Activated T-cell treated with anti-CD3 and anti-CD28 coated beads for 4 hours (primary cell): ENCODE measurements at places on chromosomes 2 and 18.

DNA sequence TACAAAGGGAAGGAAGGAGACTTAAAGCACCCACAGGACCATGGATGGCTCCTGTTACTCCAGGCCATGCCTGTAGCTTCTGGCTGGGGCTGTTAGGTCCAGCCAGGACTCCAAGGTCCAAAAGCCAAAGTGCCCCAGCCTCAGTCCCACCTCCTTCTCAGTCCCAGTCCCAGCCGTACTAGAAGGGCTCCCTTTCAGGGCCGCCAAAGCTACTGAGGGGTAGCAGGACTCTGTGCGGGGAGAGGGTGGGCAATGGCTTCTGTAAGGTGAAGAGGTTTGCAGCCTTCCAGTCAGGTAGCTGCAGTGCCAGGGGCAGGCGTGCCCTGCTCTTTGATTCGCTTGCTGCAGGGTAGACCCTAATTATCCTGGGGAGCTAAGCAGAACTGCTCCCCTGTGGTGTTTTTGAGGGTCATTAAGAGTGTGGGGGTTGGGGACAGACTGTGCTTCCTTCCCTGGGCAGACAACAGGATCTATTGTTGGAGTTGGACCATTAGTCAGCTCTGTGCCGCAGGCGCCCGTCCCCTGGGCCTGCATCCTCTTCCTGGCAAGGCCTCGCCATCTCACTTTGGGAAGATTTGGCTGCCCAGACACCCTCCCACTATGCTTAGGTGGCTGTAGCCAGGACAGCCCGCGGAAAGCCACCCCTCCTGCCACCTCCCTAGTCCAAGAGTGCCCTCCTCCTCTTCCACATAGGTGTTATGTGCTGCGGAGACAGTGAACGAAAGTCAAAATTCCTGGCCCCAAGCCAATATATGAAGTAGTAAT, 118.8 kb downstream of the ZBTB7C start:
- no peak for DNase-seq

GRCh38 chr2:48617618-48618017, at the start of gene GTF2A1L:
TSS of gene GTF2A1L (plus strand) at chr2:48617856. CDS start at chr2:48617875, 19 bp downstream.
- no peak for DNase-seq

DNA sequence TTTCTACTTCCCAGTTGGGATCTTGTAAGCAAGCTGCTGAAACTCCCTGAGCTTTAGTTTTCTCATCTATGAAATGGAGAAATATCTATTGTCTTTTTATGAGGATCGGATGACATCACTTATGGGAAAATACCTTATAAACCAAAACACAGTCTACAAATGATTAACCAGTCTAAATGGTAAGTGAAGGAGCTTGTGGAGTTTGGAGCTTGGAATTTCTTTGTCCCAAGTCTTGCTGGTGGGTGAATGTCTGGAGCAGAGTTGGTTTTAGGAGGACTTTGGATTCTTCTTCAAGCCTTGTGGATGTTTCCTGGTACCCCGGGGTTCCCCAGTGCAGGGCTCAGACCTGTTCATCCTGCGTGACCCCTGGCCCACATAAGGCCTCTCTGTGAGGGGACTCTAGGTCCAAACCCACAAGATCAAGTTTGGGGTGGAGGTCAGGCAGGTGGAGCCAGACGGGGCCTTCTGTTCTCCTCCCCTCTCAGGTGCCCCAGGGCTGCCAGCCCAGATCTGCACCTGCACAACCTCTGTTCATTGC, 43.2 kb downstream of the FOSL2 start:
- DNase-seq: no peak

DNA sequence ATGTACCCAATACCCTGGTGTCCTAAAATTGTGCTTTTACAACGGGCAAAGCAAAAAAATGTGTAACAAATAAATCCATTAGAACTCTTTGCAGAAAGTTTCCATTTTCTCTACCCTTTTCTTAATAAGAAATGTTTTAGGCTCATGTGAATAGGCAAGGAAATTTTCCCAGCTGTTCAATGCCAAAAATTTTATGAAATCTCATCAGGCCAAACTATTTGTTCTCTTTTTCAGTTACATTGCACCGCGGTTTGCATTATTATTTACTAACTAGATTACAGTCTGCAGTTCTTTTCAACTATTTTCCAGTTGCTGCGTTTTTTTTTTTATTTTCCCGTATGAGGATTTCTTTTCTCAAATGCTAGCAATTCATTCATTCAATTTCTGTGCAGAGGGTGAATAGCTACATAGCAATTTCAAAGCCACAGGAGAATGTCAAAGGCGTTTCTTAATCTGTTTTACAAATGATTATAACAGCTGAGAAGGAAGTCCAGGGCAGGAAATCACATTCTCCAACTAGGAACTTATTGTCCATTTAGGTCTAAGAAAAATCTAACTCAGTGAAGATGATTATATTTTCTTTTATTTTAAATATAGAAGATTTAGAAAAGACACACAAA, 367.5 kb upstream of the MMADHC start:
- DNase-seq: no peak

DNA sequence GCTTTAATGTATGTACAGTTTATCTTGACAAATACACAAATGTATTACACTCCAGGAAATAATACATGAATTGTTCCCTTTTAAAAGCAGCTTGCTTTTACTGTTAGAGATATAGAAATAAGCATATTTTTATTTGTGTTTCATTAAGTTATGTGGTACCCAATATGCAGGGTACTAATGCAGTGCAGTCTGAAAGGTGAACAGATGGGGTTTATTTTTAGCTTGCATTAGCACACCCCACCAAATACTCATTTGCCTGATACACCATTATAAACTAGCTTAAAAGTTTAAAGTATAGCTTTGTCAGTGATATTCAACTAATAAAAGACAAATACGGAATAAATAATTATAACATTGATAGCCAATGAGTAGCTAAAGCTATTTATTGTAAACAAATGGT, 394.7 kb upstream of the ZNF804A start:
- no peak for DNase-seq

GRCh38 chr2:141692829-141693228, 438.0 kb downstream of the LRP1B start:
- DNase-seq: no peak

DNA sequence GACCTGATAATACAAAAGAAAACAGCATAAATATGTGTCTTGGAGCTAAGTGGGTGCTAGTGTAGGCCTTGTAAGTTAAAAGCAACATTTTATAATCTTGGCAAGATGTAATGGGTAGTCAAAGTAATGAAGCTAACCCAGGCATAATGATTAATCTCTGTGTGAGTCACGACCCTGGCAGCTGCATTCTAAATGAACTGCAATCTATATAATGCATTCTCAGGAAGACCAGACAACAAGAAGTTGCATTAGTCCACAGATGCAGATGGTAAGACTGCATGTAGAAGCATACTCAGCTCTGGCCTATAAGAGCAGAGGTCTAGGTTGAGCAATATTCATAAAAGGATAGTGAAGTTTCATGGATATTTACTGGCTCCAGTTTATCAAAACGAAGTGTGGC, 85.6 kb upstream of the ETAA1 start:
- DNase-seq: no peak

DNA sequence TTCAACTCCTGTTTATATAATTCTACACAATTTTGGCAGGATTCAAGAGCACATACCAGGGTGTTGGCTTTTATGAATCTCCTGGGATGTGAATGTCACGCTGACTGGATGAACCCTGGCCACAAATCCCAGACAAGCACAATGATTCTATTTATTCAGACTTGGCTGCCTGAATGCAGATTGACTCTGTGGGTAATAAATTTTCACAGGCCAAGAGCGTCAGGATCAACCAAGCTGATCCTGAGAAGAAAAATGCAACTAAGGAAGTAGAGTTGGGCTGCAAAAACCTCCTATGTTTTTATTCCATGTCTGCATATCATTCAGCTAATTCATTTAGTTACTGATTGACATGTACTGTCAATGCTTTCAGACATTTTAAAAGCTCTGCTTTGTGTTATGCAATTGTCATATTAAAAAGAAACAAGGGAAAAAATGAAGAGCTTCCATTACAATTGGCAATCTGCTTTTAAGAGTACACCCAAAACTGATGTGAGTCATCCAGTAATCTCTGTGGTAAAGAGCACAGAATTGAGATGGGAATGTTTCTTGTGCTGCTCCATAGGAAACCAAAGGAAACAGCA, 173.0 kb upstream of the REV1 start:
- DNase-seq: no peak

DNA sequence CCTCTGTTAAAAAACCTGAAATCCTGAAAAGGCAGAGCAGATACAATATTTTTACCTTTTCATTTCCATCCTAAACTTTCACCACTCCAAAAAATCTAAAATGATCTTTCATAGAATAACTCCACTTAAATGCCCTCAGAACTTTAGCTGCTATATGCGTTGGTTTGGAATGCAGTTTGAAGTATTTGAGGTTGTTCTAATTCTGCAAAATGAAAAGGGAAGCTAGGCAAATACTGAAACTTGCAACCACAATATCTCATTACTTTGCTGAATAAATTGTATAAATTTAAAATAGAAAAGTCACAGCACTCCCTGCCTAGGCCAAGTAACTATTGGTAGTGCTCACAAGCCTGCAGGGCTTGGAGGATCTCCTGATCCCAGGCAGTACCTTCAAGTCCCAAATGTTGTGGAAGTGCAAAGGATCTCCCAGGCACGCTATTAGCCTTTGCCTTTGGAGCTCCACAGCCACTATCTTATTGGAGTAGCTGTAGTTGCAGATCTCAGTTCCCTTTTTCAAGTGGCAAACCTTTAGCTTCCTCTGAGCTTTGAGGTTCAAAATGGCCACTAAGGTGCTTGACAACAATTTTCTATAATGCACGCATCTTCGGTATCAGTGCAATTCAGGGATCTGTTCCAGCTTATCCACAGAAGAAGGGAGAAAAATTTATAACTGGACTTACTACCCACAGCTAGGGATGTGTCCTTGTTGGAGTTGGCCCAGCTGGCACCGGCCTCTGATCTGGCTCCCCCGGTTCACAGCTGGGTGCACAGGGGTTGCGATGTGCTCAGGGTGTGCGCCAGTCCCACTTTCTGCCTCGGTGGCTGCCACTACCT, 43.4 kb upstream of the ANKRD62 start:
- no peak for DNase-seq

DNA sequence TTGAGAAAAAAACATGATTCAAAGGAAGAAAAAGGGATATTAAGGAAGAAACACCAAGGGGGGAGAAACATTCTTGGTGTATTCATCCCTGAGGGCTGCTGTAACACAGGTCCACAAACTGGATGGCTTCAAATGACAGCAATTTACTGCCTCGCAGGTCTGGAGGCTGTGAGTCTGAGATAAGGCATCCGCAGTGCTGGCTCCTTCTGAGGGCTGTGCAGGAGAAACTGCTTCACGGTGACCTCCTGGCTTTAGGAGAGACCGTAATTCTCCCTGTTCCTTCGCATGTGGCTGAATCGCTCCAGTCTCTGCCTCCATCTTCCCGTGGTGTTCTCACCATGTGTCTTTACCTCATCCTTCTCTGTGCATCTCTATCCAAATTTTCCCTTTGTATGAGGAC, 490.7 kb downstream of the EIPR1 start:
- DNase-seq: no peak

- DNase-seq: no peak
These were observed 13.5 kb downstream of the PASK start for GRCh38 chr2:241135737-241136136.

GRCh38 chr2:32742376-32742775, 114.5 kb downstream of the TTC27 start:
- DNase-seq: no peak

DNA sequence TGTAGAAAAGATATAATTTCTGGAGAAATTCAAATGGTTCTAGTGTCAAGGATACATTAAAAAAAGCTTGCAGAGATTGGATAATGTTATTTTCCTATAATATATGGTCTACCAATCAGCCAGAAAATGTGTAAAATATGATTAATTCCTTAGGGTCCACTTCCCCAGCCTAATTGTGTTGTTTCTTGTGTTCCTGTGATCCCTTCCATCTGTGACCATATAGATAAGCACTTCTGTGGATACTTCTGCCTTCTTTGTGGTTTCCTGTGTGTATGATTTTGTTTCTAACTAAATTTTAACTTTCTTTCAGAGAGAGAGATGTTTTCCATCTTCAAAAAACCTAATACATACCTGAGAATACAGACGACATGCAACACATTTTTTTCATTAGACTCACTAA, 367.1 kb upstream of the PIK3C3 start:
- DNase-seq: no peak

DNA sequence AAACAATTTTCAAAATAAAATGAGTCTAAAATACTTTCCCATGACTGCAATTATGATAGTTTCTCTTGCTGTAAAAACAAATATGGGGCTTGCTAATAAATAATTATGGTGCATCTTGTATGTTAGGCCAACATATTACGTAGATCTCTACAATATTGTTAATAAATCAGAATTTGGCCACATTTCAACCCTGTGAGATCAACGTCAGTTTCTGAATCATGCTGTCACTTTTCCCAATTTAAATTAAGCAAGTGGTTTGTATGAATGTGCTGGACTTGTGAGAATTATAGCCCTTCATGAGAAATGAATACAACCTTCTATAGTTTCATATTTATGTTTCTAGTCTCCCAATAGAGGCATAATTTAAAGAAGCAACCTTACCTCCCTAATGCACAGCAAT, 808.9 kb downstream of the SUCLG1 start:
- DNase-seq: no peak

GRCh38 chr2:175062787-175063585, 57.8 kb upstream of the CHN1 start:
- no peak for DNase-seq

GRCh38 chr2:26993768-26994167, 23.3 kb downstream of the MAPRE3 start:
- no peak for DNase-seq

DNA sequence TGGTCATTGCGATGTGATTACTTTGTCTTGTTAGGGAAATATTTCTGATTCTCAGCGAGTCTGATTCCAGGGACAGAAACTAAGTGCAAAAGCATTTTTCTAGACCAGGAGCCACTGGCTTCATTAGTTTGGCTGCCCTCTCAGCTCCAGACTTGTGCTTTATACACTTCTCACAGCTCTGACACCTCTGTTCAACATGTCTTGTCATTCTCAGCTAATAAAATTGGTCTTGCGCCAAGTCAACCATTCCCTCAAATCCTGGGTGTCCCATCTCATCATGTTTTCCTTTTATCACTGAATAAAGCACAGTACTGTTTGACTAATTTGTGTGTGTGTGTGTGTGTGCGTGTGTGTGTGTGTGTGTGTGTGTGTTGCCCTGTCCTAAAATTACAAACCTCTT, 215.5 kb upstream of the EPHA4 start:
- DNase-seq: no peak
